Mesenchymal stem cell (in vitro differentiated cells and primary cell): ENCODE measurements at places on chromosomes 7 and 10.

DNA sequence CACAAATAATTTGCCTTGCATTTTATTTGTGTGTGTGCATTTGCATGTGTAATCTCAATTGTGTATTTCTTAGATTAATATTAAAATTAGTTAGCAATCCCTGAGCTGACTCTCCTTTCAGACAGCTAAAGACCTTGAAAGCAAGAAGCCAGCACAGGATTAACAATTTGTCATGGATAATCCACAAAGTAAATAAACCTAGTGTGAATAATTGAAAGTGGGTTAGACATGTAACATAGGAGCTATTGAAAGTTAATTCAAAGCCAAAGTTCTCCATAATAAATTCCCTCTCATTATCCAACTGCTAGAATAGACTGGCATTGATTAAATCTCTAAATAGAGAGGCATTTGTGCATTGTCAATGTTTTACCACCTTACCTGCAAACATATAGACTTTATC lies 326.1 kb downstream of the PLXDC2 start:
- no peak for DNase-seq

DNA sequence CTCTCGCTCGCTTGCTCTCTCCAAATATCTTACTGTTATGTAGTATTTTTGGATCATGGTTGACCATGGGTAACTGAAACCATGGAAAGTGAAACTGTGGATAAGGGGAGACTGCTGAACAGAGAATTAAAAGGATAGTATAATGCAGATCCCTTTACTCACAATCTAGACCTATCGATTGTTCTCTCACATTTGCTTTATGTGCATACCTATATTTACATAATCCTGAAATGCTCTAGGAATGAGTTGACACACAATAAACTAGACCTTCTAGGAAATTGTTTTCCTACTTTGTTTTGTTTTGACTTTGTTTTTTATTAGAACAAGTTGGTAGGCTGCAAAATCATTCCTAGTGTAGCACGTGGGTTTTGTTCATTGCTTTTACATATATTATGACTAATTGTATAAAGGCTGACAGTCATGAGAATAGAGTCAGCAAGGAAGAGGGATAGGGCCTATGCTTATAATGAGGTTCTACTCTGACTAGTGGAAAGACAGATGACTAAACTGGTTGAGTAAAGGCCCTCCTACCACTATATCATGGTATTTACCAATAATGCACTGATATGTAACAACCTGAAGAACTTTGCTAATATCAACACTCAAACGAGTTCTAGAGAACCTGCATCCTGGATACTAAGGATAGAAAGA lies 175.3 kb upstream of the TARP start:
- no peak for DNase-seq

DNA sequence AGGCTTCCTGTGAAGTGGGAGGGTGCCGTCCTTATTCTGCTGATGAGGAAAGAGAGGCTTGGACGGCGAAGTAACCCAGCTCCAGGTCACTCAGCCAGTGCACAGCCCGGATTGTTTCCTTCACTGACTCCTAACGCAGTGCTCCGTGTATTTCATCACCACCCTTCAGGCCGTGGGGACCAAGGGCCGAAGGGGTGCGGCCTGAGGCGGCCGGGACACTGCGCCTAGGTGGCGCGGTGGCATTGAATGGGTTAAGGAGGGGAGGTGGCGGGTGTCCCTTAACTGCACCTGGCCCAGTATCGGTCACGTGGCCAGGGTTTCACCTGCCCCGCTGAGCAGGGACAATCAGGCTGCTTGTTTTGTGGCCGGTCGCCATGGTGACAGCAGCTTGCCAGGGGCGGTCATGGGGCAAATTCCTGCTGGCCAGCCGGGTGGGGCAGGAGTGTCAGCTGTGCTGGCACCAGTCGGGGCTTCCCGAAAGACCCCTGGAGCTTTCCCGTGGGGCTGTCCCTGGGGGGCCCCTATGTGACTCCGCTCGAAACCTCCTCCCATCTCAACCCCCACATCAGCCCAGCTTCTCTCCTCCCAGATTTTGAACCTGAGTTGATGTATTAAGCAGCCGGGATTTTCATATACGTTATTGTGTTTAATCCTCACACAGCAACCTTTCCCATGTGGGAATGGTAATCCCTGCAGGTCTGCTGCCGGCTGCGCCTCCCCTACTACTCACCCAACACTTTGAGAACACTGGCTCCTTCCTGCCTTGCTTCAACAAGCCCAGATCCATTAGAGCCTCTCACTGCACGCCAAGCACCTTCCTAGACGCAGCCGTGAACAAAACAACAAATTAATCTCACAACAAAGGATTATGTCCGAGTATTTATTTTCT lies 4.4 kb upstream of the ABHD11 start:
- DNase-seq, result peak; percentile 21

DNA sequence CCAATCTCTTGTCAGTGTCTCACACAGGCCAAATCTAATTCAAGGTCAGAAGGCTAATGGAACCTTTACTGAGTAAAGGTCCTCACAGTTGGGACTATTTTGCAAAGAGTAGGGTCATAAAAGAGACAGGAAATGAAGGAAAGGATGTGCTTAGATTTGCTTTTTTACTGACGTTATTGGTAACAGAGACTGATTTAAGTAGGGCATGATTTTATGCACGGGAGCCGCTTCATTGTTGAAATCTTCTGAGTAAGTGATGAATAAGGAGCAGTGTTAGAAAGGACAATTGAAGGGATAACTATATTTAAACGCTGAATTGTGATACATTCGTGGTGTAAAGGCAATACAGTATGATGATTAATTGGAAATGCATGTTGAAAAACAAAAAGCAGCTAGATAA lies 261.5 kb downstream of the MALRD1 start:
- no peak for DNase-seq

GRCh38 chr7:56091591-56091990 lies 1.2 kb downstream of the PHKG1 start:
- no peak for DNase-seq

GRCh38 chr7:157370742-157371141 lies 33.9 kb downstream of the DNAJB6 start:
- DNase-seq, result no peak

DNA sequence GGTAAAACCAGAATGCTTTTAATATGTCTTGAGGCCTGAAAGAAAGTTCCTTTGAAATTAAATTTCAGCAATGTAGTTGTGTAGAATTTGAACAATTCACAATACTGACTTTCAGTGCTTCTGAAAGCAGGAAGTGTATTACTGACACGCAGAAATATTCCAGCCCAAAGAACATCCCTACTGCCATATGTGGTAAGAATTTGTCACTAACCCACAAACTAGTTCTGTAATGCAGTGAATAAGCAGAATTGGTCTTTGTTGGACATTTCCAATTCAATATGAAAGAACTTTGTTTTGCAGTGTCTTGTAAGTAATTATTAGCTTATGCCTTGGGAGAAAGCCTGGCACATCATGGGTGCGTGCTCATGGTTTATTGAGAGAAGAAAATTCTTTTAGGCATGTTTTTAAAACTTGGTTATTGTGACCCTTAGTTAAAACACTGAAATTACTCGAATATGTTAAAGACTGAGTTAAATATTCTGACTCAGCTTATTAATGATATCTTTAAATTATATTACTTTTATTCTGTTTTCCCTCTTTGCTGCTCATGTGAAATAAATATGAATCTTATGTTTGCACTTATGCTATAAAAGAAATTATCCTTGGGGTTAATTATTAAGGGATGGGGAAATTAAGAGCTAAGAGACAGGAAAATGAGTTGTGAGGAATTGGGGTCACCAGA lies 33.4 kb downstream of the PTPN12 start:
- DNase-seq, result peak; percentile 80

DNA sequence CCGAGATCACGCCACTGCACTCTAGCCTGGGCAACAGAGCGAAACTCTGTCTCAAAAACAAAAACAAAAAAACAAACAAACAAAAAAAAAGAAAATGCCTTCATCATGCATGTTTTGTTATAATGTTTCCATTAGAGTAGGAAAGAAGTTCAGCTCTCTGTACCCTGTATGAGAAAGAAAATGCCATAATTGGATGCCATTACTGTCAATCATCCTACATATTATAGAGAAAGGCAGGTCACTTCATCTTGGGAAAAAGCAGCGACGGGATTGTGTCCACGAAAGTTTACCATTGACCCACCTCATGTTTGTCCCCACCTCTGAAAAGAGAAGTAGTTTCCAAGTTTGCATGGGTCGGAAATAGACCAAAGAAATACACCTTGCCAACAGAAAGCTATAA lies 33.8 kb downstream of the SEC61G start:
- DNase-seq, result no peak

DNA sequence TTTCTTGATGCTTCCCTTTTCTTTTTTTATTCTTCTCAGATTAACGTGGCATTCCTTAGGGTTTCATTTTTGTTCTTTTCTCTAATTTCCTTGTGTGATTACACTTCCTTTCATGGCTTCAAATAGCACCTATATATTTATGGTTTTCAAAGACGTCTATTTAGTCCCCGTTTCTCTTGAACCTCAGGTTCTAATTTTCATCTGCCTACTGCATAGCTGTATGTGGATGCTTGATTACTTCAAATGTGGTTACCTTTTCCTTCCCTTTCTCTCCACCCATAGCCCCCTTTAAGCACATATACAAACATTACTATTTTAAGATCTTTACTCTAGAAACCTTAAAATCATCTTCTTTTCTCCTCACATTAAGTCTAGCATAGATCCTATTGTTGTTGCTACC lies 2.4 kb downstream of the TPST1 start:
- no peak for DNase-seq

- DNase-seq, result no peak
Observed at GRCh38 chr10:601660-601963, 87.9 kb downstream of the DIP2C start.

- no peak for DNase-seq
Observed at GRCh38 chr7:124790645-124791044, 25.1 kb upstream of the GPR37 start.

DNA sequence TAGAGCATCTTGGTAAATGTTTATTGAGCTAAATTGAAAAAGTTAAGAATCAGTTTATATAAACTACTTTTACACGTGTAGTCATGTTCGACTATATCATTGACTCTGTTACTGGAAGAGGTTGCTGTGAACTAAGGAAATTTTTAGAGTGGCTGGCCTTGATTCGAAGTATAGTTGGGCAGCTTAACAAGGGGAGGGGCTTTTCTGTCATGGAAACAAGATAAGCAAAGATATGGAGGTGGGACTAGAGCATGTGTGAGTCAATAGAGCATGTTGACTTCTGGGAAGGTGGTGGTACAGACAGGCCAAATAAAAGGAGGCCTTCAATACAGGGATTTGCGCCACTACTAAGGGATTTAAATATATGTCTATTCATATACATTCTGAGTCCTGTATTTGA lies 7.6 kb downstream of the ATP5F1C start:
- peak; percentile 43 for DNase-seq

GRCh38 chr10:3067118-3067858 lies at the start of gene PFKP:
Gene PFKP (plus strand): TSS chr10:3067548. CDS start chr10:3067596, 48 bp downstream.
- peak; percentile 24 for DNase-seq

DNA sequence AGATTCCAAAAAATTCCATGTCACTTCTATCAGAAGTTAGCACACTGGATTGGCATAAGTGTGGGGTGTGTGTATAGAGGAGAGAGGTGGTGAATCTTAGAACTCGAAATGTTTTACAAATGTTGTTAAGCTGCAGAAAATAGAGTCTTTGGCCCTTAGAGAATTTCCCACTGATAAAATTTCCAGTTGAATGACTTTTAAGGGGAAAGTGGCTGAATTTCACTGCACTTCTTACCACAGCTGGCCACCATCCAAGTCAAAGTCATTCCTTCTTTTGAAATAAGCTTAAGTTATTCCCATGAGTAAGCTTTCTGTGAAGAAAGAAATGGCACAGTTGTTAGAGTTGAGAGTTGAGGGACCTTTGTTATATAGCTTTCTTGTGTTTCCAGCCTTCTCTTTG lies 13.9 kb downstream of the VCL start:
- peak; percentile 89 for DNase-seq
